ENCODE measurements at places on chromosomes 11 and 22.

GRCh38 chr11:58498464-58498863, 9.4 kb downstream of the OR5B21 start:
- no peak for DNase-seq

DNA sequence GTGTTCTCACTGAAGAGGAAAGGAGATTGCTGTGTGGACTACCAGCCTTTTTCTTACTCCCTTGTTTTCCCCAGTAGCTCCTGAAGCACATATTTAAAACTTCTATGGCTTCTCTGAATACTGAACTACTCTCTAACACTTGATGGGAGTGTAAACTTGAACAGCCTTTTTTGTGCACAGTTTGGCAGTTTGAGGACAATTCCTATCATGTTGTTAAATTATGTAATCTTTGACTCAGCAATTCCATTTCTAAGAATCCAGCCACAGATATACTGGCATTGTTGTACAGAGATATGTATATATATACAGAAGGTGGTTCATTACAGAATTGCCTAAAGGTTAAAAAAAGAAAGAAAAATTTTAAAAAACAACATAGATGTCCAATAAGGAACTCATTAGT, 47.1 kb upstream of the EED start:
- no peak for DNase-seq

DNA sequence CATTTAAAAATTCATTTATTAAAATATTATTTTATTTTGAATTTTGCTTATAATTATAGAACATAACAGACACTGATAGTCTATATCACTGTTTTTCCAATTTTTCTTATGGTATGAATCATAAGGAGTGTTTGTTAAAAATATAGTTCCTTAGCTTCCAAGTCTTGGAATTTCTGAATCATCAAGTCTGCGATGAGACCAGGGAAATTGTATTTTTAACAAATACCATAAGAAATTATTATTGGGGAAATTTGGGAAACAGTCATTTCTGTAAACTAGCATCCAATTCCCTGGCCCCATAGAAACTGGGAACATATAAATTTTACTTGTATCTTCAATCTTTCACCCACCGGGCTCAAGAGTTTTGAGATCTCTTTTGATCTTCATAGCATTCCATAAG, 38.0 kb upstream of the PICALM start:
- DNase-seq, result no peak

DNA sequence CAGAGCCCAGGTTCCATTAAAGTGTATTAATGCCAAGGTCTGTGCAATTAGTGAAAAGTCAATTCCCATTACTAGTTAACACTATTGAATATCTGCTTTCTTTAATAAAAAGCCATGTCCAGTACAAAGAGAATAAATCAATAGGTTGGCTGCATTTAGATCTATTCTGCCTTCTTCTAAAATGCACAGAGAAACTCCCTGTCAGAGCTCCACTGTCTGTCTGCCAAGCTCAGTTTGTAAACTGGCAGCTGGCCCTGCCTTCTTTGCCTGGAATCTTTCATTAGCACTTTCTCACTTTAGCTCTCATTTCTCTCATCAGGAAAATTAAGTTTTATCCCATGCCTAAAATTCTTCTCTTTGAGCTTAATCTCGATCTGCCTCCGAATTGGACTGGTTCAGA, 35.6 kb downstream of the ARL14EP start:
- DNase-seq, result no peak

- DNase-seq, result no peak
Observed at GRCh38 chr11:122139595-122139866, 23.5 kb upstream of the BLID start.

GRCh38 chr11:37104380-37104779, 506.3 kb upstream of the RAG2 start:
- DNase-seq, result no peak

DNA sequence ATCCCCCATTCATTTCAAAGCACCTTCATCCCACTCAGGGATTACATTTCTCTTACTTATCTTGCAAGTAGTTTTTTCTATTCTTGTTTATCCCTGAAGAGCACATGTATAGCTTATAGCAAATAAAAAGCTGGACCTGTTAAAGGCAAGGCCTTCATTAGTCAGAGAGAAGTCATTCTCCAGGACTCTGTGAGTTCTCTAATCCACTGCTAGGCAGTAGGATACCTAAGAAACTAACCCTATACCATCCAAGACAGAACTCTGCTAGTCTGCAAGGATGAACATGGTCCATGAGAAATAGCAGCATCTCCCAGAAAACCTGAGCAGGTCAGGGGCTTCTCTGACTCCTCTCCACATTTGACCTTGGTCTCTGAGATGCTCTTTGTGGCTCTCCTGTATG, 104.5 kb downstream of the KIRREL3 start:
- no peak for DNase-seq

GRCh38 chr22:37818409-37819104, 4.6 kb upstream of the GALR3 start:
- no peak for DNase-seq

DNA sequence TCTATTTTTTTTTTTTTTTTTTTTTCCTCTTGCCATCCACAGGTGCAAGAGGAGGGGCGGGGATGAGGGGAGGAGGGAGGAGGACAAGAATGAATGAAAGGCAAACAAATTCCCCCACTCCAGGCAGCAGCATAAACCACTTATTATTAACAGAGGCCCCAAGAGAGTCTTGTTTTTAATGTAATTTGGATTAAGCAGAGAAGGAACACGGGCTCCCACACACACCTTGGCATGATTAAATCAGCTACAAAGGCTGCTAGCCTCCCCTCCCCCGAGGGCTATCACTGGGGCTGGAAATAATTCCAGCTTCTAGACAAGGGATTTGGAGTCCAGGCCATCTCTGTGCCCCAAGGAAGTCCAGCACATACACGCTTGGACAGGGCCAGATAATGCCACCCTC, 93.4 kb upstream of the DRD2 start:
- no peak for DNase-seq

DNA sequence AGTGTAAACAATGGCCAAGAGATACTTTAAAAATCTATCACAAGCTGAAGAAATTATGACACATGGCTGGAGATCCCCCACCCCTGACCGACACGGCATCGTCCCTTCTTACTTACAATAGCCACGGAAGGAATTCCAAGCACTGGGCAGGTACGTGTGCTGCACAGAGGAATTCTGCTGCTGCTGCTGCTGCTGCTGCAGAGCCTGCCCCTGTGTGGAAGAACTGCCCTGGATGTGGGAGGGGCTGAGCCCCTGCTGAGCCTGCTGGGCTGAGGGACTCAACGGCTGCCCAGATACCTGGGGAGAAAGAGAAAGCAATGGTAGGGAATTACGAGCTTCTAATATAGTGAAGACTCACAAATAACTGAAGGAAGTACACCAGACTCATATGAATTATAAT, 15.0 kb upstream of the NFRKB start:
- DNase-seq, result no peak

- DNase-seq, result no peak
Observed at GRCh38 chr11:80937842-80938241, 1497.0 kb upstream of the TENM4 start.

GRCh38 chr11:105665281-105665680, 55.4 kb downstream of the GRIA4 start:
- DNase-seq, result no peak

- DNase-seq, result no peak
Observed at GRCh38 chr22:24875862-24876506, 70.0 kb downstream of the SGSM1 start.

GRCh38 chr22:48004936-48005335, 1242.5 kb downstream of the TBC1D22A start:
- no peak for DNase-seq

DNA sequence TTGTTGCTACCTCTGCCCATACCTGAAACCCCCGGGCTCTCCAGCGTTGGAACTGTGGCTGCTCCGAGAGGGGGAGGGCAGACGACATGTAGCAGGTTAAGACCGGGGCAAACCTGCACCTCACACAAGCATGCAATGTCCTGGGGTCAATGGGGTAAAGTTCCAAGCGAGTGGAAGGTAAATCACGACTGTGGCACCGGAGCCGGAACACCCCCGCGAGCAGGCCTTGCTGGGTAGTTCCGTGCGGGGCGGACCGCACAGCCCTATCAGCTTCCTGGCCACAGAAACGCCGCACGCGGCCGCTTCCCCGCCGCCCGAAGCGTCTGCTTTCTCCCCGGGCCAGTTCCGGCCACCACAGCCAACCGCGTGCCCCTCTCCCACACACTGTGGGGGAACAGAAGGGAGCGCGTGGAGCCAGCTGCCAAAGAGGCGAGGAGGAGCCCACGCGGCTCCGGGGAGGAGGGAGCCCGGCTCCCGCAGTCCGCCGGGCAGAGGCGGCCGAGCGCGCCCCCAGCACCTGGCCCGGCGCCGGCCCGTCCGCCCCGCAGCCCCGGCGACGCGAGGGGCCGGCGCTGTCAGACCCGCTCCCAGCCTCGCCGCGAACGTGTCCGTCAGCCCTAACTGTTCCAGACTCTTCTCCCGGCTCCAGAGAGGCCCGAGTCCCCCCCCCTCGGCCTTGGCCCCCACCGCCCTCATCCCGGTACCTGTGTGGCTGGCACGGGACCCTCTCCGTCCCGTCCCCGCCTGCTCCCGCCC, 1.6 kb downstream of the SPTBN2 start:
- DNase-seq, result peak; percentile 27

DNA sequence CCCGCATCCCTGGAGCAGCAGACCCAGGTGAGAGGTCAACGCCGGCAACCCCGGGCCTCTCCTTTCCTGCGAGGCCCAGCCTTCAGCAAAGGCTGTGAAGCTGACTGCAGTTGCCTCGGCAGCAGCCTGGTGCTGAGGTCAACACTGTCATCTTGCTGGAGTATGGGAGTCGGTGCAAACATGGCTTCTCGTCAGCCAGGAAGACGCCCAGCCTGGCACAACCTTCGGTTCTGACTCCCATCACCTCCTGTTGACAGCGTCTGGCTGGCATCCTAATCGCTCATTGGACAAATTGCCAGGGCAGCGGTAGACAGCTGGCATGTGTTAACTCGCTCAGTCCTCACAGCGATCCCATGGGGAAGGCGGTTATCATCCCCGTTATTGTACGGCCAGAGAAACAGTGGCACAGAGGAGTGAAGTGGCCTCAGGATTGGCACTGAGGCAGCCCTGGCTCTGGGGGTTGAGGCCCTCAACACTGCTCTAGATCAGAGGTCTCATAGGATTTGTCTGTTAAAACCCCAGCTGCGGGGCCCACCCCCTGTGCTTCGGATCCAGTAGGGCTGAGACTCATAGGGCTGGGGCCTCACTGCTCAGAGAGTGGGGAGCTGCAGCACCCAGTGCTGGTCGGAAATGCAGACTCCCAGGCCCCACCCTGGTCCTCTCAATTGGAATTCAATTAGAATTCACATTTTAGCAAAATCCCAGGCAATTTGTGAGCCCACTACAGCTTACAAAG, 39.3 kb upstream of the TP53I11 start:
- no peak for DNase-seq

- no peak for DNase-seq
Observed at GRCh38 chr22:35509960-35510359, 30.7 kb upstream of the RASD2 start.

GRCh38 chr22:35712672-35713071, 5.0 kb upstream of the APOL5 start:
- DNase-seq, result no peak

- no peak for DNase-seq
Observed at GRCh38 chr11:133390803-133391202, 141.5 kb downstream of the OPCML start.

DNA sequence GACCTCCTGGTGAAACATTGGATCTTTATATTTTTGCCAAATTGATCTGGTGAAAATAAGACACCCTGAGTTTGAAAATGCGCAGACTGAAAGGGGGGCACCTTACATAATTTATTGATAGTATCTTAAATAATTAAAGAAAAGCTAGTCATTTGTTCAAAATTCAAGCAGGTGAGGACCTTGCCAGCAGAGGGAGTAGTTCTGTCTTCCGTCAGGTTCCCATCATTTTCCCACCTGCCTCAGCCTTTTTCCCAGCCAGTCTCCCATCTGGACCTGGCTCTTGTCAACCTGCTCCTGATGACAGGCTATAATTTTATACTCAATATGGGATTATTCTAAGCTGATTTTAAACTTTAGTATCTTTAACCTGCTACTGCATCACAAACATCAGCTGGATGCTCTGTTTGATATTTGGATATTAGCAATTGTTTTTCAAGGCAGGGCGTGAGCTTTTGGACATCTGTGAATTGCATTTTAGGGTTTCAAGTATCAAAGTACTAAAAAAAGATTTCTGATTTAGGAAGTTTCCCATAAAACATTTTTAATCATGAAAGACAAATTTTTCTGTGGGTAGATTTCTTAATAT, 132.0 kb downstream of the ELP4 start:
- peak; percentile 49 for DNase-seq

- DNase-seq, result peak; percentile 13
Observed at GRCh38 chr11:131662317-131662972, 292.0 kb downstream of the NTM start.

DNA sequence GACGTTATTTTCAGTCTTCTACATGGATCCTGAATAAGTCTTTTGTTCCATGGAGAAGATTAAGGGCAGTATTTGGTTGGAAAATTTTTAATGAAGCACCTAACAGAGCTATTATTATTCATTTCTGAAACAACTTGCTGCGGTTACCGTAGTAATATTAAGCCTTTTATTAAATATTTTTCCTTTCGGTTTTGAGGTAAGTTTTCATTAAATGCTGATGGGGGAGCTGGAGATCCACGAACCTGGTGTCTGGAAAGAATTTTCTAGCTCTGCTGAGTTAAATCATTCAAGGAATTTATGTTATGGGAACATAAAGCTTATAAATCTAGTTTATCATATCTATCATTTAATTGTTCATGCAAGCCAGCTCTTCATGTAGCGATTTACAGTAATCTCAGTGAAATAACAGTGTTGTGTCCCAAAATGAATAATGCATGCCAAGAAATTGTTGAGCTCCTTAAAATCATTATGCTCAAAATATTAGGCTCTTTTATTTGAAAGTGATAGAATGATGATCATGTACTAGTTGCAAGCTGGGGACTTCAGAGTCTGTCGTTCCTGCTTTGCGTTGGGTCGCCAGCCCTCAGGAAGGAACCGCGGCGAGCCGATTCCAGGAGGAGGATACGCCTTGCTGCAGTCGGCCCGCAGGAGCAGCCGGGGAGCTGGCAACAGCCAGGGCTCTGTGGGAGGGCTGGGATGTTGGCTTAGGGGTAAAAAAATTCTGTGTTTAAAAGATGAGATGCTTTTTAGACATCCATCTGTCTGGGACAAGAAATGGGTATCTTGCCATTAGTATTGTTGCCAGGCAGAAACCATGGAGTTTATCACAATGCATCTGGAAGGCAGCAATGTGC, 83.1 kb downstream of the TBC1D22A start:
- DNase-seq, result no peak

GRCh38 chr11:94525546-94526324, 13.5 kb downstream of the C11orf97 start:
- peak; percentile 50 for DNase-seq

DNA sequence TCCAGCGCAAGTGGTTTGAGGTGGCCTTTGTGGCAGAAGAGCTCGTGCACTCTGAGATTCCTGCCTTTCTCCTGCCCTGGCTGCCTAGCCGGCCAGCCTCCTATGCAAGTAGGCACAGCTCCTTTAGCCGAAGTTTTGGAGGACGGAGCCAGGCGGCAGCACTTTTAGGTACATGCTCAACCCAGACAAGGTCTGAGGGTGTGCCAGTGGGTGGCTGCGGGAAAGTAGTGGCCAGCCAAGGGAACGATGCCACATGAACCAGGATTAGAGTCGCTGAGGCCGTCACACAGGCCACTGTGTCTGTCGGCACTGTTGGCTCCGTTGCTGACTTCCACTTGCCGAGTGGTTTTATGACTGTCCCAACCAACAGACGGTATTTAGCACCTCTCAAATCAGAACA, 64.8 kb upstream of the YWHAH start:
- DNase-seq, result no peak
